HCT116 (cell line): ENCODE measurements at places on chromosomes 12 and 14.

DNA sequence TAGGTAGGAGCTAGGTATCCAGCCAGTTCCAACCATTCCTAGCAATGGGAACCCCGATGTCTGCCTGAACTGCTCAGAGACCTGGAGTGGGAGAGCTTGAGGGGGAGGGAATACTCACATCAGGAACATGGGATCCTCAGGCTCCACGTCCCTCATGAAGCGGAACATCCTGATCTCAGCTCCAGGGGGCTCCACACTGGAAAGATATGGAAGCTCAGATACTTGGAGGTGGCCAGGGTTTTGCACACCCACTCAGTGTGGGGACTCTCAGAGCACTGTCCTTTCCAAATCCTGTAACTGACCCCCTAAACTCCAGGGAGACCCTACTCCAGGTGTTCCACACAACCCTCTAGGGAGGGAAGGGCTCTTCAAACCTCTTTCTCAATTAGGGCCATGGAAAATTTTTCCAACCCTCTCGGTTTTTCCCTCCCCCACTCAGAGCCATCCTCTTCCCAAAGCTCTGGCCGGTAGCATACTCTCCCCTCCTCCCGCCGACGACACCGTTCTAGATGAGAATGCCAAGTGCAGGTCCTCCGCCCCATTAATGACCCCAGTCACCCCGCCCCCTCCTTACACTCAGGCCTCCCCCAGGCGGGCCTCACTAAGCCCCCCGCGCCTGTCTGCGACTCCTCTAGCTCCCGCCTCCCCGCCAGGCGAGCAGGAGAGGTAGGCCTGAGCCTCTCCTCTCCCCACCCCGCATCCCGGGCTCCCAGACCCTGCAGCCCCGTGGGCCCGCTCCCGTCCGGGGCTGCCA is 597 bp downstream of the MLF2 start:
- DNase-seq, result no peak

- DNase-seq, result no peak
Observed at GRCh38 chr12:23561364-23562345, 387.8 kb downstream of the SOX5 start.

GRCh38 chr14:56422703-56423213 is 156.8 kb upstream of the TMEM260 start:
- DNase-seq, result peak; percentile 16

DNA sequence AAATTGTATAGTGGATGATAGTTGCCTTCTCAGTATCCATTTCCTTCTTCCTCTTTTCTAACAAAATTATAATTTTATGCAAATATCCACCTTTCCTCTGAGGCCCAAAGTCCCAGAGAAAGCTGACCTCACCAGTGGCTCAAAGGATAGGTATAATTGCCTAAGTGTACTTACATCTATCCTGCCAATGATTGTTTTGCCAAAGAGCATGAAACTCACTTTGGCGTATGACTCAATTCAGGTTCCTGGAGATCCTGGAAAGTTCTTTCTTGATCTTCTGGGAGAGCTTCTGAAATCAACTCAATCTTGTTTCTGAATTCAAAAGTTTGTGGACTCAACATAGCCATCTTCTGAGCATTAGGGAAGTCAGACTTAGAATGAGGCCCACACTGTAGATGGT is 10.5 kb upstream of the RBM25 start:
- DNase-seq, result no peak

DNA sequence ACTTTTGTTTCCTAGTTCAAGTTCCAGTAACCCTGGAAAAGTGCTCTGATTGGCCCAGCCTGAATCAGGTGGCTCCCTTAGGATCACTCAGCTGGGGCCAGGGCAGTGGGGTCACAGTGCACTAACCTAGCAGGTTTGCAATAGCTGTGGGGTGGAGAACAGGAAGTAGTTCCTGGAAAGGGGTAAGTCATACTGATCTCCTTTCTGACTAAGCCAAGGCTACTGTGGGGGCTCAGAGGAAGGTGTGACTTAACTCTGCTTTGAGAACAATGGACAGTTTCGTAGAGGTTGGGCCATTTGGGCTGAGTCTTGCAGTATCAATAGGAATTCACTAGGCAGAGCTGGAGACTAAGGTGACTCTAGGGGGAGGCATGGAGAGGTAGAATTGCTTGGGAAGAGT is 89.4 kb downstream of the KIF26A start:
- no peak for DNase-seq

DNA sequence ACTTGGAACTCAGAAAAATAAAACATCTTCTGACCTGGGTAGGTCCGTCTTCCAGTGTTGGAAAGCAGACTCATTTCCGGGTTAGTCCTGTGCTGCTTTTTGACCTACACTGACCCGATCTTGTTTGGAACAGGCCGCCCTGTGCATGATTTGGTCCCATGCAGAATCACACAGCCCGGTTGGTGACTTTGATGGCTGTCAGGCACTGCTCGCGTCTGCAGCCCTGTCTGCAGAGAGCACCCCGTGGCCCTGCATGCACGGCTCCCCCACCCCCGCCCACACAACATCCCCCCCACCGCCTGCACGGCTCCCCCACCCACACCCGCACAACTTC is 31.6 kb downstream of the PACS2 start:
- no peak for DNase-seq

DNA sequence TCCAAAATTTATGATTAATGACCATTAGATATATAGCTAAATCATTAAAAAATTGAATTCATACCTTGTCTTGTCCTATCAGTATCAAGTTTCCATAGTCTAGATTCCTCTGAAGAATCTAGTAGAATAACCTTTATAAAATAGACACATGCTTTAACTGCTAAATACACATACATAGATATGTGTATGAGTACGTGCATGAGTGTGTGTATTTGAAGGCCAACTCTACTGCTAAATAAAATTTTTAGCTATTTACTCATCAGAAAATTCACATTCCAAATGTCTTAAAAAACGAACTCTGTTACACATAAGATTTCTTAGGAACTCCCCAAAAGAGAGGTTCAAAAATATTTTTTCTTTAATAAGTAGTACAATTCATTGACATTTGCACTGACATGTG is 233.0 kb downstream of the SSPN start:
- no peak for DNase-seq

DNA sequence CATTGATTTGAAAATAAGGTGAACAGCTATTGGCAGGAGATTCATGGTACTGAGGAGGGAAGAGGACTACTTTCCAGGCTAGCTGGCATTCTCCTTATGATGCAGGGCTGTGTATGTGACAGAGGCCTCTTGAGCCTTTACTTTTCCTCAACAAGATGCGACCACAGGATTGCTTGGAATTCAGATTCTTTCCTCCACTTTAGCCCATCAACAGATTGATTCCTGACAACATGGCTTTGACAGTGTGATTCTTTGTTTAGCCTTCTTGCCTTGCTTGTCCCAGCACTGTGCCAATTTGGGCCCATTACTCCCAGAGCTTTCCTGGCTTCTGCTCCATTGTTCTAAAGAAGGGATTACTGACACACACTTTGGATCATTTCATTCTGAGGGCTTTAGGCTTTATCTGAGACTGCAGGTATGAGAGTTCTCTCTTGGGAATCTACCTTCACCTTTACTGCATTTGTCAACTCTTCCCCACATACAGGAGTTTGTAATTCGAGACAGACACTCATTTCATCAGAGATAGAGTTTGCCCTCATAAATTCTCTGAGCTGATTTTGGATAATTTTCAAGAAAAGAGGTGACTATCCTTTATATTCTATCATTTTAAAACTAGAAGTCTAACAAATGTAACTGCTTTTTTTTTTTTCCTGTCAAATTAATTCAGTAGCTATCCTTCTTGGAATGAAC is 206.4 kb upstream of the GZMB start:
- no peak for DNase-seq

DNA sequence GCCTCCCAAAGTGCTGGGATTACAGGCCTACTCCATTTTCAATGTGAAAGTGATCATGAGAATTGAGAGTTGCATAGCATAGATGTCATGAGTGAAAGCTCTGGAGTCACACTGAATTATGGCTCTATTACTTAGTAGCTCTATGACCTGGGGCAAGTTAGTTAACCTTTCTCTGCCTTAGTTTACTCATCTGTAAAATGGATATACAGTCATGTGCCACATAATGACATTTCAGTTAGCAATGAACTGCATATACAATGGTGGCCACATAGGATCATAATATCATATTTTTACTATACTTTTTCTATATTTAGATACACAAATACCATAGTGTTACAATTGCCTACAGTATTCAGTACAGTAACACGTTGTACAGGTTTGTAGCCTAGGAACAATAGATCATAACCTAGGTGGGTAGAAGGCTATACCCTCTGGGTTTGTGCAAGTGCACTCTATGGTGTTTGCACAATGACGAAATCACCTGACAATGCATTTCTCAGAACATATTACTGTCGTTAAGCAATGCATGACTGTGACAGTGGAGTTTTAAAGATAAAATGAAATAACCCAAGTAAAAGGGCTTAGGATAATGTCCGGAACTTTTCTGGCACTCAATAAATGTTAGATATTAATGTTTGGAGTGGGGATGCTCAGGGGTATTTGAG is 53.1 kb downstream of the ZFYVE26 start:
- no peak for DNase-seq

DNA sequence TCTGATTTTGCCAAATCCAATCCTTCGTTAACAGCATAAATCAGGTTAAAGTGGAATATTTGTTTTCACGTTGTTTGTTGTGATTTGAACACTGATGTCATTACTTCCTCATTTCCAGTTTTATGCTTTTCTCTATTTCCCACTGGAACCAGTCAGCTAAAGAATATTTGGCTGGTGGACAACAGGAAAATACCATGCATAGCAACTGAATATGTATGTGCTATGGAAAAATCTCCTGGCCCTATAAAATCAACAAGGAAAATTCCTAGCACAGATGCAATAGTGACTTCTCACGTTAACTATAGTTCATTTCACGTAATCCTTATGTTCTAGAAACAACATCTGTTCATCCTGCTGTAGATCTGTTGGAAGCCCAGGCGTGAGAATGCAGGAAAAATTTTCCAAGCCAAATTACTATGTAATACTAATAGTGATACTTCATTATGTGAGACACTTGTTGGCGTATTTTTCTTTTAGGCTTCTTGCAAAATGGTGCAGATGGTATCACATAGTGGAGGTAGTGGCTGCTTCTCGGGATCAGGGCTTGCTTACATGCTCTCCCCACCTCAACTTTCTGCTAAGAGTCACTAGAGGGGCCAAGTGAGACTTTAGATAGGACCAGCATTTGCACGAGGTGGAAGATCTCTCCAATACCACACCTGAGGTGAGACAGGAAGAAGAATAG is 86.3 kb upstream of the USP44 start:
- no peak for DNase-seq

DNA sequence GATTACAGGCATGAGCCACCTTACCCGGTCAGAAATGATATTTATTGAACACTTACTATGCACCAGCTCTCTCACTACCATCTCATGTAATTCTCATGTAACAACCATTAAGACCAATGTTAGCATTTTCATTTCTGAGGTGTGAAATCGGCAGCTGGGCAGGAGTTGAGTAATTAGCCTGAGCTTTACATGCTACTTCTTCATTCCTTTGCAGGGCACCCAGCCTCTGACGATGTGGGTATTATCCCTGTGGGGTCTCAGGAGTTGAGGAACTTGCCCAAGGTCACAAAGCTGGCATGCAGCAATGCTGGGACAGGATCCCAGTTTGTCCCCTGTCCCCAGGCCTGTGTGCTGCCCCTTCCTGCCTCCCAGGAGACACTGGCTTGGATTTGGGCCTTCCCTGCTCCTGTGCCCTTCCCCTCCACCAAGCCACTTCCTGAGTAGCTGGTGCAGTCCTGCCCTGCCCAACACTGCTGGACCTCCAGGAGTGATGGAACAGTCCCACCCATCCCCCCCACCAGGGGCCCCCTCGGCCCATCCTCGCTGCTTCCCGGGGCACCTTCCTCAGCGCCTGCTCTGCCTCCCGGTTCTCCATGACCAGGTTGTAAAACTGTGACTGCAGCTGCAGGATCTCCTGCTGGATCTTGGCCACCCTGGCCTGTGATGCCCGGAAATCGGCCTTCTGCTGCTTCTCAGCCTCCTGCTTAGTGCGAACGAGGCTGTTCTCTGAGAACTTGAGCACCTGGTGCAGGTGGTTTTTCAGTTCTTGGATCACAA is 14.7 kb downstream of the RITA1 start:
- DNase-seq, result no peak

DNA sequence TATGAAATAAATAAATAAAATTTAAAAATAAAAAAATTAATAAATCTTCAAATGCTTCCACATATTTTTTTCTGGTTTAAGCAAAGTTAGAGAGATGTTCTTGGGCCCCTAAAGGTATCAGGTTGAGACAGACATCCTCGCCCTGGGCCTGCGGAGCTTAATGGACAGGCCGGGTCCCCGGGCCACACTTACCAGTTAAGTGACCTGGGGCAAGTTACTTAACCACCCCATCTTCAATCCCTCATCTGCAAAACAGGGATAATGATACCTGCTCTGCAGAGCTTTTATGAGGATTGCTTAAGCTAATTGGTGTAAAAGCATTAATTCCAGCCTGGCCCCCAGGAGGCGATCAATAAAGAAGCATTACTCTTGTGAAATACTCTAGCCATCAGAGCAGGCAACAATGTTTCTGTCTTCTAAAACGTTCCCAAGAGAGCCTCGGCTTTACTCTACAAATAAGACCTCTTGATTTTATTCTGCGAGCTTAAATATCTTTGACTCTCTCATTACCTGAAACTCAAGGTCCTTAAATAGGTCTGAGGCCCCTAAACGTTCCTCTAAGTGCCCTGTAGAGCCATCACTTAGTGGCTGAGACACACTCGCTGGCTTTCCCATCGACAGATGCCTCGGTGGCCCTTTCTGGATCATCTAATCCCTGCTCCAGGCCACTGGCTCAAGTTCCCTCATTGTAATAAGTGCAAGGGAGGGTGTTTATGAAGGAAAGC is 81.1 kb upstream of the DIO3 start:
- DNase-seq, result no peak

- no peak for DNase-seq
Observed at GRCh38 chr12:104814944-104815343, 143.1 kb downstream of the SLC41A2 start.

- DNase-seq, result no peak
Observed at GRCh38 chr12:55780685-55781084, 36.8 kb downstream of the SARNP start.
